Colonic mucosa (tissue), 4 donors: ENCODE measurements at places on chromosomes 1 and 21.
A peak's percentile ranks its signal among the peaks of the same experiment; 100 is the strongest.

GRCh38 chr1:206725109-206725963 lies 40.6 kb downstream of the MAPKAPK2 start:
- peak; percentile 62 for DNase-seq

DNA sequence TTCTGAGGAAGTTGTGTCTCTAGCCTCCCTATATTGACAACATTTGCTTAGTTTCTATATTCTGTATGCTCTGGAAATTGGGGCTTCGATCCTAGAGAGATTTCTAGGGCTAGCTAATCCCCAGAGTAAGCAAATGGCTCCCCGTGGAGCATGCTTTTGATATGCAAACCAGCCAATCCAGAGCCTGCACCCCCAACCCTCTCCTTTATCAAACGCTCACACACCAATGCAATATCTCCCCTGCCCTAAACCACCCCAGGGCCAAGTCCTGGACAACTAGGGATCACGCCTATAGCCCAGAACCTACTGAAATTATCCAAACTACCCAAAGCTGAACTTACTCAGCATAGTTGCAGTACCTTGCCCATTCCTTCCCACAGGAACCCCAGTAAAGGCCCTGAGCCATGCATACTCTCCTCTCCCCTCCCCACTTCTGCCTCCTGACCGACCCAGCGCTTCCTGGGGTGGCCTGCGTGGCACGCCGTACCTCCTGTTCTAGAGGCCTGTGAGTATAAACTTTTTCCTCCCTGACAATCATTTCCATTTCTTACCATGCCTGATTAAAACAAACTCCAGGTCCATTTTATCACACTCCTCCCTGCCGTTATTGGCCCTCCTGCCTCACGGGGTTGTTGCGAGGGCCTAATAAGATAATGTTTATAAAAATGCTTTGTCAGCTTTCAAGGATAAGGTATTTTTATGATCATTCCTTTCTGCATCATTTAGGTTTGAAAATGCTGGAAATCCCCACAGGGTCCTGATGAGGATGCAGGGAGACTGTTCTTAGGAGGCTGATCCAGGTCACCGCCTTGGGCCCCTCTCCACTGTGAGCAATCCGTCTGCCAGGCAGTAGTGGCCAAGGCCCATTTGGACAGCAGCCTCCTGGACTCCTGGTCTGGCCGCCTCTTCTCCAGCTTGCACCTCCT lies 102.7 kb downstream of the TENT5C start:
- DNase-seq, result no peak

DNA sequence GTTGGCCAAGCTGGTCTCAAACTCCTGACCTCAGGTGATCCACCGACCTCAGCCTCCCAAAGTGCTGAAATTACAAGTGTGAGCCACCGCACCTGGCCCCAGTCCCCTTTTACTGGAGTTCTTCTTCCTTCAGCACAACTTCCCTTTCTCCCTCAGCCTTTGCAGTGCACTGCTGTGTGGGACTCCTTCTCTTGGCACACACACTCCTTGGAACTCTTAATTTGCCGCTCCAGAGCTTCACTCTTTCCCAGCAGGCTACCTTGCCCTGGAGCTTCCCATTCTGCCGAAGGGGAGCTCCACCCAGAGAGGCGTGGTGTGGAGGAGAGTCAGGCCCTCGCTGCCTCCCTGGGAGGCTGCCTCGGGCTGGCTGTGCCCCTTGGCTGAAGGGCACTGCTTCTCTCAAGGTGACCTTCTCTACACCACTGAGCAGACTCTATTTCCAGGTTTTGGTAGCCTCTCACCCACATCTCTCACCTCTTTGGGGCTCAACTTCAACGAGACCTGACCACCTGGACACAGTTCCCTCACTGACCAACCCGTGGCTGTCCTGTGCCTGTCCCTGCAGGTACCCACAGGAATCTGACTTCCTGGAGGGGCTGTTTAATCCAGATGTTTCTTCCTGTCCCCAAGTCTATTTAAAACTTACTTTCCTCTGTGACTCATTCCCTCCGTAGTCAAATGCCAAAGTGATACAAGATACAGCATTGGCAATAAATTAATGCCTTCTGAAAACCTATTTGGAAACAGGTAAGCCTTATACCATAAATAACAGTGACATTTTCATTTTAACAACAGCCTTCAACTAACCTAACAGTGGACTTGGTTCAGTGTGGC lies 227.3 kb upstream of the KIAA0040 start:
- no peak for DNase-seq

DNA sequence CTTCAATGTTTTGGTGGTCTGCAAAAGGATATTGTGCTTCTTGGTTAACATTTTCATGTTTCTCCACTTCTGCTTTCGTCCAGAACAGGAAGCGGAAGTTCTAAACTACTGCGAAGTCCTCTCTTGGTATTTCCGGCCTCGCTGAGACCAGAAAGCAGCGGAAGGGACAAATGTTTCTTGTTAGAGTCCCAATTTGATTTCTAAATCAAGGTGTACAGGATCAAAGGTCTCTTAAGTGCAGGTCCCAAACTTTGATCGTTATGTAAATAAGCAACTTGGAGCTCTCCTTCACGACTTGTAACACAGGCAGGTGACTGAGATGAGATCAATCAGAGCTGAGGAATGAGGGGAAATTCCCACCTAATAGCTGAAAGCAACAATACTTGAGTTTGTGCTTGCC lies 40.1 kb upstream of the HMCN1 start:
- no peak for DNase-seq

- DNase-seq, result no peak
These were observed 187.9 kb downstream of the VAV3 start for GRCh38 chr1:107776900-107777663.

GRCh38 chr1:3708791-3709190 lies 43.5 kb upstream of the CCDC27 start:
- no peak for DNase-seq
